ENCODE measurements at places on chromosomes 7 and 10. TPM values are rescaled to one million over a fixed set of nuclear protein-coding genes. Genes with fewer than 3 reads are reported as not detected.

DNA sequence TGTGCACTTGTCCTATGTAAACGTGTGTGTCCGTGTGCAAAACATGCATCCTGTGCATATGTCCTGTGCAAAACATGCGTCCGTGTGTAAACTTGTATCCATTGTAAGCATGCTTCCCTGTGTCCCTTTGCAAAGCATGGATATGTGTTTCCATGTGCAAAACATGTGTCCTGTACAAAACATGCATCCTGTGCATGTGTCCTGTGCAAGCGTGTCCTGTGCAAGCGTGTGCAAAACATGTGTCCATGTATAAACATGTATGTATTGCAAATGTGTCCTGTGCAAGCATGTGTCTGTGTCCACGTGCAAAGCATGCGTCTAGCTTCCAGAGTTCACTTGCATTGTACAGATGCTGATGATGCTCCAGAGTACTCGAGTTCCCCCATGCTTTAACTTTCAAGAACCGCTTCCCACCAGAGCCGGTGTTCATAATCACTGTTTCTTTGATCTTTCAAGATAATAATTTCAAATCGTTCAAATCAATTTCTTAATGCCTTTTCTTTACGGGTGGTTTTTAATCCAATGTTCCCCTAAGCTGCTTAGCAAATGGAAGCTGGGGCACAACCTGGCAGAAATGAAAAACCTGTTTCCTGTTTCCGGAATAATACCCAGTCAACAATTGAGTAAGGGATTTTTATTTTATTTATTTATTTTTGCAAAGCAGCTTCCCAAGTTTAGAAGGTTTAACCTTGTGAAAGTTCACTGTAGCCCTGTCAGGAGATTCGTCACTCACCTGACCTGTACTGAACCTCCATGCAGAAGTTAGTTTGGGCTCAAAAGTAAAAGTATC is 641 bp upstream of the ASB13 start:
- peak overlapping the region; percentile 94 for H3K4me3 ChIP-seq
- no peak for DNase-seq
- peaks cover 8% of the 10 kb centered on the region for H3K27me3 ChIP-seq
- H3K4me1 ChIP-seq = peaks cover 31% of the 10 kb centered on the region
- H3K27ac ChIP-seq = peak overlapping the region; percentile 71

DNA sequence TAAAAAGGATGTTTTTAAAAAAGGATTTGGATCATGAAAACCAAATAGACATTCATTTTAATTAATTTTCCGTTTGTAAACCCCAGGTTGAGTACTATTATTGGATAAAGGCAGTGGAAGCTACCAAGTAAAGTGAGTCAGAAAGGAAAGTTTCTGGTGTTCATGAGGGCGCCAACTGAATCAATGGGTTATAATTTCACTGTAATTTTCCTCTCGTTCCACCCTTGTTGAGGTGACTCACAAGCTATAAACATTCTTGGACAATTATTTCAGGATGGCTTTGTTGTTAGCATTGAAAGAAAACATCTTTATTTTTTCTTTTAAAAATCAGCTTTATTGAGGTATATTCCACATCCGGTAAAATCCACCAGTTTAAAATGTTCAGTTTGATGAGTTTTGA is 5.1 kb upstream of the FAM133B start:
- H3K4me3 ChIP-seq = no peak overlapping the region
- H3K27ac ChIP-seq = no peak overlapping the region
- no peak for DNase-seq
- H3K4me1 ChIP-seq = no peaks in the 10 kb centered on the region
- no peaks in the 10 kb centered on the region for H3K36me3 ChIP-seq

GRCh38 chr10:88991899-88992320 is 1.3 kb downstream of the FAS start:
- no peak for DNase-seq
- H3K4me3 ChIP-seq = peak overlapping the region; percentile 96
- no peaks in the 10 kb centered on the region for H3K36me3 ChIP-seq

DNA sequence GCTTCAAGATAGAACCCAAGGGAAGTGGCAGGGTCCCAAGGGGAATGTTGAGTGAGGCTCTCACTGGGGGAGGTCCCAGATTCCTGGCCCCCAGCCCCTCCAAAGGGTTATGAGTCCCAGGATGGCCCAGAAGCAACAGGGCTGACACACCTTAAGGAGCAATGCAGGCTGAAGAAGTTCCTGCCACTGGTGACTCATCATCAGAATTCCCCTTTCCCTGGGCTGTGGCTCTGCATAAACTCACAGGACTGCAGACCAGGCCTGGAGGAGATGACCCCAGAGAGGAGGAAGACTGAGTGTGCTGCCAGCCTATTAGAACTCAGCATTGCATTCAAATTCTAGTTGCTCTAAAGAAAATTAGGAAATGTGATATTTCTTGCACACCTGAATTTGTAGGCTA is 126.7 kb downstream of the DPP6 start:
- H3K4me1 ChIP-seq = peaks cover 8% of the 10 kb centered on the region
- H3K4me3 ChIP-seq = no peak overlapping the region
- no peak overlapping the region for H3K27ac ChIP-seq
- no peaks in the 10 kb centered on the region for H3K36me3 ChIP-seq

The LAMB4 gene
- total RNA-seq = 0.16 TPM

The XRCC2 gene
- total RNA-seq = 28.2 TPM
